CD8-positive, alpha-beta memory T cell (primary cell): ENCODE measurements at places on chromosomes 5 and 9. TPM values are rescaled to one million over a fixed set of nuclear protein-coding genes. Genes with fewer than 3 reads are reported as not detected.
A peak's percentile ranks its signal among the peaks of the same experiment; 100 is the strongest.

- no peaks in the 10 kb centered on the region for H3K27me3 ChIP-seq
- no peaks in the 10 kb centered on the region for H3K36me3 ChIP-seq
- H3K4me3 ChIP-seq: no peak overlapping the region
- no peaks in the 10 kb centered on the region for H3K4me1 ChIP-seq
- H3K27ac ChIP-seq: no peak overlapping the region
- DNase-seq: no peak
Observed at GRCh38 chr5:76805821-76806505, 12.9 kb upstream of the F2RL1 start.

F2RL2 gene
- not detected for total RNA-seq

- H3K4me1 ChIP-seq: no peaks in the 10 kb centered on the region
- H3K27ac ChIP-seq: no peak overlapping the region
- H3K27me3 ChIP-seq: no peaks in the 10 kb centered on the region
- H3K4me3 ChIP-seq: no peak overlapping the region
- DNase-seq: no peak
Observed at GRCh38 chr9:110971705-110972104, 66.6 kb downstream of the LPAR1 start.

TSSK1B gene
- total RNA-seq: not detected

CCIN gene
- not detected for total RNA-seq

- H3K27ac ChIP-seq: no peak overlapping the region
- H3K4me3 ChIP-seq: no peak overlapping the region
- no peaks in the 10 kb centered on the region for H3K36me3 ChIP-seq
- no peak for DNase-seq
- H3K4me1 ChIP-seq: peaks cover 18% of the 10 kb centered on the region
Observed at GRCh38 chr9:113352411-113352810, 3.1 kb downstream of the BSPRY start.

DNA sequence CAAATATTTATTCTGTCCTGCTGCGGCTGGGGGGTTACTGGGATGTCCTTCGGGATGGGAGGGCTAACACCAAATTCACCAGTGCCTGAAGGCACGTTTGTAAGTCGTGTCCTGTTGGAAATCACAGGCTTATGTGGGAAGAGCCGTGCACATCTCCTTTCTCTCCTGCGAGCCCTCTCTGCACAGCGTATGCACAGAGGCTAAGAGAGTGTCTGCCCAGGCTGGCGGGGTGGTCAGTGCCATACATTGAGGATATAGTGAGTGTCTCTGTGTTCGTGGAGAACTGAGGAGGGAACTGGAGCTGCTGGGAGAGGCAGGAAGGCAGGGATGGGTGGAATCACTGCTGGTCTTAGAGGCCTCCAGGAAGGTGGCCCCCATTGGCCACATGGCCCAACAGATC, 110.1 kb downstream of the WNK2 start:
- H3K27me3 ChIP-seq: no peaks in the 10 kb centered on the region
- H3K4me1 ChIP-seq: no peaks in the 10 kb centered on the region
- DNase-seq: no peak
- H3K27ac ChIP-seq: no peak overlapping the region
- H3K4me3 ChIP-seq: no peak overlapping the region

OR1Q1 gene
- not detected for total RNA-seq

DNA sequence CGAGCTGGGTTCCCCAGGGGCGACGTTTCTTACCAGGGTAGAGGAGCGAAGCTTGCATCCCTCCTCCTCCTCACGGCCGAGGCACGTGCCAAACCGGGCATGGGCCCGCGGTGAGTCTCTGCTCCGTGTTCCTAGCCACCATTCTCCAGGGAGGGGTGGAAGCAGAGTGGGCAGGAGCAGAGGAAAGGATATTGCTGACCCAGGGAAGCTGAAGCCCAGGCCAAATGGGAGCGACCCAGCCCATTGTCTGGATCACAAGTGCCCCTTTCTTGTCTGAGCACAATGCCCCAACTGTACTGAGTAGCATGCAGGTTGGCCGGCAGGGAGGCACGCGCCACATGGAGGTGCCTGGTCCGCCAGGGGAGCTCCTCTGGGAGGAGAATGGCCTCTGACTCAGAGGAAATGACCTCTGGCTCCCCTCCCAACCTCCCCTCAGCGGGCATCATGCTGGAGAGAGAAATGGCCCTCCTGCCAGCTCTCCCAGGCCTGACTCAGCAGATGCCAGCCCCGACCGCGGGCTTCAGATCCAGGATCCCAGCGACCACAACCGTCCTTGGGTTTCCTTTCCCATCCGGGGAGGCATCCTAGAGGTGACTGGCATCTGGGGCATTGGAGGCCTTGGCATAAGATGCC, 1.1 kb downstream of the PRR7 start:
- H3K36me3 ChIP-seq: no peaks in the 10 kb centered on the region
- no peak for DNase-seq
- H3K4me1 ChIP-seq: peaks cover 32% of the 10 kb centered on the region
- H3K4me3 ChIP-seq: peak overlapping the region; percentile 32
- peak overlapping the region; percentile 43 for H3K27ac ChIP-seq

GRCh38 chr9:18263377-18263776, 210.6 kb upstream of the ADAMTSL1 start:
- H3K27ac ChIP-seq: no peak overlapping the region
- DNase-seq: no peak
- H3K4me3 ChIP-seq: no peak overlapping the region
- no peaks in the 10 kb centered on the region for H3K27me3 ChIP-seq
- no peaks in the 10 kb centered on the region for H3K36me3 ChIP-seq
- H3K4me1 ChIP-seq: no peaks in the 10 kb centered on the region

SLCO6A1 gene
- total RNA-seq: not detected

- no peak overlapping the region for H3K4me3 ChIP-seq
- no peaks in the 10 kb centered on the region for H3K4me1 ChIP-seq
- no peak overlapping the region for H3K27ac ChIP-seq
- no peak for DNase-seq
Observed at GRCh38 chr9:18190671-18191374, 283.1 kb upstream of the ADAMTSL1 start.

EQTN gene
- not detected for total RNA-seq

GRCh38 chr5:124342027-124342471, 404.4 kb downstream of the ZNF608 start:
- no peak overlapping the region for H3K4me3 ChIP-seq
- no peaks in the 10 kb centered on the region for H3K36me3 ChIP-seq
- no peak for DNase-seq
- no peaks in the 10 kb centered on the region for H3K4me1 ChIP-seq
- no peaks in the 10 kb centered on the region for H3K27me3 ChIP-seq
- H3K27ac ChIP-seq: no peak overlapping the region

- no peak for DNase-seq
- H3K36me3 ChIP-seq: no peaks in the 10 kb centered on the region
- H3K4me3 ChIP-seq: no peak overlapping the region
Observed at GRCh38 chr5:139910036-139910435, 114.4 kb downstream of the PSD2 start.

DNA sequence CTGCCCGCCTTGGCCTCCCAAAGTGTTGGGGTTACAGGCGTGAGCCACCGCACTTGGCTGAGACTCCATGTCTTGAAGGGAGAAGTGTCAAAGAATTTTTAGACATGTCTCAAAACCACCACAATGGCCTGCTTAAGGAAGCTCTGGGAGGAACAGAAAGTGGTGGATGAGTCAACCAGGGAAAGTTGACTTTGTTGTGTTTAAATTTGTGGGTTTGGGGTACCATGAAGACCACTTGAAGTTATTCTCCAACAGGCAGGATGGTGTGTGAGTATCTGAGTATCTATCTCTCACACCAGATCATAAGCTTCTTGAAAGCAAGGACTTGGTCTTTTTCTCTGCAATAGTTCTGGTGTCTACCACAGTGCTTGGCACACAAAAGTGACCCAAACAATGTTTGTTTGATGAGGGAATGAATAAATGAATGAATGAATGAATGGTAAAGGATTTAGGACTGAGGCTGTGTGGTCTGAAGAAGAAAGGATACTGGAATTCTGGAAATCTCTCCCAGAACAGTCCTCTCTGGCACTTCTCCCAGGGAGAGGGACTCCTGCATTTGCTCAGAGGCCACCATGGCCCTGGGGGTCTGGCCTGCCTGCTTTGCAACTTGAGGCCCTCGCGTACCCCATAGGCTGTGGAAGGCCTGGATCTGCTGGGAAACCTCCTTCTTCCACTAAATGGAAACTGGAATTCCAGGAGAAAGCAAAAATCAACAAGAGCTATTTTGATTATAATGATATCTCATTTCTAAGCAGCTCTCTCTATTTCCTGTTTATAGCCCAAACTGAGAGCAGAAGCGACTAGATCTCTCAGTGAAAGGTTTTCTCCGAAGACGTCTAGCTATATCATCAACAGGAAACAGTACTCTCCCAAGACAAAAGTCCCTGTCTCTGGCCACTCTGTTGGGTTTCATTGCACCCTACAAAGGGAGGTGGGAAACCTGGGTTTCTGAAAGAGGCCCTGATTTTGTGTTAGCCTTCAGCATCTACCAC, 187.9 kb downstream of the PALM2AKAP2 start:
- H3K36me3 ChIP-seq: no peaks in the 10 kb centered on the region
- no peak overlapping the region for H3K27ac ChIP-seq
- peaks cover 31% of the 10 kb centered on the region for H3K4me1 ChIP-seq
- no peak for DNase-seq
- H3K4me3 ChIP-seq: no peak overlapping the region
- H3K27me3 ChIP-seq: no peaks in the 10 kb centered on the region

- H3K27me3 ChIP-seq: no peaks in the 10 kb centered on the region
- H3K4me3 ChIP-seq: no peak overlapping the region
- DNase-seq: no peak
- H3K4me1 ChIP-seq: no peaks in the 10 kb centered on the region
Observed at GRCh38 chr5:135873831-135874230, 21.8 kb downstream of the IL9 start.

DNA sequence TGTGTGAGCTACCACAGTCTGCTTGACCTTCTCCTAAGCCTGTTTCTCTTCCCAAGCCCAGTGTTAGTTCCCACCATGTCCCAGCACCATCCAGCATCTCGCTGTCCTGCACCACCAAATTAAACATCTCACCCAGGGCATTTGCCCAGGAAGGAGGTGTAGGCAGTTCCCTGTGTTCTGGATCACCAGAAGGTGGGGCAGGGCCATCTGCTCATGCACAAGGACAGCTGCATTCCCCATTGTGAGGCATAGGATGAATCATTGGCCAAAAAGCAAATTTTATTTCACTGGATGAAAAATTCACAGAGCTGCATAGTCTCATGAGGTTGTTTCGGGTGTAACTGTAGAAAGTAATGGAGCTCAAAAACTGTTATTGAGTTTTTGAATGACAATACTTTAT, 89.5 kb upstream of the GRIA1 start:
- H3K36me3 ChIP-seq: no peaks in the 10 kb centered on the region
- H3K4me3 ChIP-seq: no peak overlapping the region
- no peaks in the 10 kb centered on the region for H3K4me1 ChIP-seq
- no peak overlapping the region for H3K27ac ChIP-seq

DNA sequence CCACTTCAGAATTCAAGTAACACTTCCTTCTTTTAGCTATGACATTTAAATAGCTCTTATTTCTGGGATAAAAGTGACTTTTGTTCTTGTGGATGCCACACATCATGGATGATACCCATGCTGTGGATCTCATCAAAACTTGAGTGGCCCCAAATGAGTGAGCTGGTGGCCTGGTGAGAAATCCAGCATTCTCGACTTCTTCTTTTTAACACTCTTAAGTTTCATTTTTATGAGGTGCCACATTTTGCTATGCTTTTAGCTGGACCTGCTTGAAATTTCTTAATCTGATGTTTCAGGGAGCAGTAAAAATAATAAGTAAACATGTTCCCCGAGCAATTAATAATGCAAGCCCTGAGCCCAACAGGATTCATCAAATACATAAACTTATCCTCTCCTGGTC, 384.8 kb upstream of the MEF2C start:
- no peaks in the 10 kb centered on the region for H3K4me1 ChIP-seq
- H3K4me3 ChIP-seq: no peak overlapping the region
- no peaks in the 10 kb centered on the region for H3K36me3 ChIP-seq

- H3K4me1 ChIP-seq: peaks cover 5% of the 10 kb centered on the region
- H3K36me3 ChIP-seq: no peaks in the 10 kb centered on the region
- H3K27ac ChIP-seq: no peak overlapping the region
- H3K27me3 ChIP-seq: no peaks in the 10 kb centered on the region
- H3K4me3 ChIP-seq: no peak overlapping the region
- DNase-seq: no peak
Observed at GRCh38 chr5:100667161-100667630, 132.0 kb downstream of the FAM174A start.

FBP2 gene
- not detected for total RNA-seq

DNA sequence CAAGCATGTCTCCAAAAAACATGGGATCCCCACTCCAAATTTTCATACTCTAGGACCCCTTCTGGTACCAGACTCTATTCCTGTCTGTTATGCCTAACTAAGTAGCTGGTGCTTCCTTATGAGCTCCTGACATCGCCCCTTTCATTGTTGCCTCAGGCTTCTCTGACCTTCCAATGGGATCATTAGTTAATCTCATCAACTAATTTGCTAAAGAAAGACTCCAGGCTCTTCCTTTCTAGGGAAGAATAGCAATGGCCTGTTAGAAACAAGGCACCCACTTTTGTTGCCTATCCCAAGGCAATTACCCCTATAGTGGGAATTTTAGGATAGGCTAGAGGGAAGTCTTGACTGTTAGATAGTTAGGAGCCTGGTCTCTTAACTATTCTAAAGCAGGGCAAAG, 369.5 kb downstream of the MLLT3 start:
- DNase-seq: no peak
- H3K27me3 ChIP-seq: no peaks in the 10 kb centered on the region
- H3K4me3 ChIP-seq: no peak overlapping the region
- H3K4me1 ChIP-seq: peaks cover 15% of the 10 kb centered on the region
- no peak overlapping the region for H3K27ac ChIP-seq
- H3K36me3 ChIP-seq: no peaks in the 10 kb centered on the region

DNA sequence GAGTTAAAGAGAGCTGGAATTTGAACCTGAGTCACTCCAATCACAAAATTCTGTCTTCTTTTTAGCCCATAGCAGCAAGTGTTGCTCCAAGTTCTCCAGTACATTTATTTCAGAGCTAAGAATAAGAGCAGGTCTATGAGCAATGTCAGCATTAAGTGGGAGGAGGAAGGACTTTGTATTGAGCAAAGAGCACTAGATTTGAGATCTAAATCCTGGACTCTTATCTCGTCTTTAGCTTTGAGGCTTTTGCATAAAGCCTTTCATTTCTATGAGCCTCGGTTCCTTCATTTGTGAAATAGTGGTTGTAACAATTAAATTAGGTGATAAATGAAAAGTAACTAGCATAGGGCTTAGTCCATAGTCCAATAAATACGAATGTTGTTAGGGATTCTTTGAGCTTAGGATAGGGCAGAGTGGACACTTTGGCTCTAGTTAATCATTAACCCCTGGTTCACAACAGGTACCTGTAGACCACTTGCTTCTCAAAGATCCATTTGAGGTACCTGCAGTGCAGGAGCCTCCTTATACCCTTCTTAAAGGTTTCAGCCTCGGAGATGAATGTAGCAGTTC, 464.1 kb upstream of the KLF4 start:
- DNase-seq: no peak
- H3K27ac ChIP-seq: no peak overlapping the region
- H3K36me3 ChIP-seq: no peaks in the 10 kb centered on the region

SPAG8 gene
- 1.8 TPM for total RNA-seq
